Fibroblast of skin of left quadriceps (primary cell): ENCODE measurements at places on chromosomes 5 and 9.

DNA sequence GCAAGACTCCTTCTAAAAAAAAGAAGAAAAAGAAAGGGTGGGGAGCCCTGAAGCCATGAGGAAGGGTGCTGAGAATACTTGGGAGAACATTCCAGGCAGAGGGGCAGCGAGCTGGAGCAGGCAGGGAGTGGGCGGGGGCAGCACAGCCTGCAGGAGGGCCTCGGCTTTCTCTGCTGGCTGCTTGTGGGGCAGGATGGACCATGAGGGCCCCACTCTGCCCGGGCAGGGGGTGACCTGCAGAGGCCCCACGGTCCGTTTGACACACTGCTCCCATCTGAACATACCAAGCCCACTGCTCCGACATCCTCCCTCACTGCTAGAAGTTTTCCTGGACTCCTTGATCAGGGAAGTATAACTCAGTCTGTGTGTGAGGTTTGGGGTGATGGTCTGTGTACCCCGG, 11.7 kb upstream of the NUP214 start:
- no peak for DNase-seq

- no peak for DNase-seq
Observed at GRCh38 chr5:151464101-151464500, 16.7 kb downstream of the SLC36A1 start.

GRCh38 chr9:84937180-84937579, 267.7 kb downstream of the NTRK2 start:
- DNase-seq = no peak

- no peak for DNase-seq
Observed at GRCh38 chr9:88143957-88144625, 5.8 kb upstream of the SPATA31C2 start.

DNA sequence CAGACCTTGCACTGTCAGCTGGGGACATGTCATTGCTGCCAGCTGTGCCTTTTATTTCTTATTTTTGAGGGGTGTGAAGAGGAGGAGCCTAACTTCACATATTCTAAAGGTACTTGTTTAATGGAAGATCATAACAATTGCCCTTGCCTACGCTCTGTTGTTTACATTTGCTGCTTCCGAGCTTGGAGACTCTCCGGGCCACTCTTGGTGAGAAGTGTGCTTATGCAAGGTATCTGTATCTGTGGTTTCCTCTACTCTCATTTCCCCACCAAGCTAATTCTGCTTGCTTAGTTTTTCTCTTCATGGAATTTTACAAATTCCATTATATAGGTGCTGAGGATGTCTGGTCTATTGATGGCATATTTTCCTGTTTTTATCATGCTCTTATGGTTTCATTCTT, 105.3 kb downstream of the RASGRF2 start:
- no peak for DNase-seq

- DNase-seq = no peak
Observed at GRCh38 chr5:36957953-36958537, 81.5 kb downstream of the NIPBL start.

DNA sequence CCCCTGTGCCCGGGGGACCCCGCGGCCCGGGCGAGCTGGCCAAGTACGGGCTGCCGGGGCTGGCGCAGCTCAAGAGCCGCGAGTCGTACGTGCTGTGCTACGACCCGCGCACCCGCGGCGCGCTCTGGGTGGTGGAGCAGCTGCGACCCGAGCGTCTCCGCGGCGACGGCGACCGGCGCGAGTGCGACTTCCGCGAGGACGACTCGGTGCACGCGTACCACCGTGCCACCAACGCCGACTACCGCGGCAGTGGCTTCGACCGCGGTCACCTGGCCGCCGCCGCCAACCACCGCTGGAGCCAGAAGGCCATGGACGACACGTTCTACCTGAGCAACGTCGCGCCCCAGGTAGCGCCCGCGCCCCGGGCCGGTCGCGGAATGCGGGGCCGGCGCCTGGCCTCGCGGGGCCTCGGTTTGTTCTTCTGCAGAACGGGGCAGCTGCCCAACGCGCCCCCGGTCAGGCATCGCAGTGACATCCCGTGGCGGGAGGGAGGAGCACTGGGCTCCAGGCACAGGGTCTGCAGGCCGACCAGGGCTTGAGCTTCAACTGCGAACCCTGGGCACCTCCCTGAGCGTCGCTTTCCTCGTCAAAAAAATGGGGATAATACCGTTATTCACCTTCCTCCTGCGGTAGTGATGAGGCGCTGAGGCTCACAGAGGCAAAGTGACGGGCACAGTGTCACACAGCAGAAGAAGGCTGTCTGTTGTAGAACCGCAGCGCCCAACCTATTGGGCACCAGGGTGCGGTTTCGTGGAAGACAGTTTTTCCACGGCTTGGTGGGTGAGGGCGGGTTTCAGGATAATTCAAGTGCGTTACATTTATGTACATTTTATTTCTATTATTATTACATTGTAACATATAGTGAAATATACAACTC, 777 bp downstream of the ENDOG start:
- DNase-seq = no peak

DNA sequence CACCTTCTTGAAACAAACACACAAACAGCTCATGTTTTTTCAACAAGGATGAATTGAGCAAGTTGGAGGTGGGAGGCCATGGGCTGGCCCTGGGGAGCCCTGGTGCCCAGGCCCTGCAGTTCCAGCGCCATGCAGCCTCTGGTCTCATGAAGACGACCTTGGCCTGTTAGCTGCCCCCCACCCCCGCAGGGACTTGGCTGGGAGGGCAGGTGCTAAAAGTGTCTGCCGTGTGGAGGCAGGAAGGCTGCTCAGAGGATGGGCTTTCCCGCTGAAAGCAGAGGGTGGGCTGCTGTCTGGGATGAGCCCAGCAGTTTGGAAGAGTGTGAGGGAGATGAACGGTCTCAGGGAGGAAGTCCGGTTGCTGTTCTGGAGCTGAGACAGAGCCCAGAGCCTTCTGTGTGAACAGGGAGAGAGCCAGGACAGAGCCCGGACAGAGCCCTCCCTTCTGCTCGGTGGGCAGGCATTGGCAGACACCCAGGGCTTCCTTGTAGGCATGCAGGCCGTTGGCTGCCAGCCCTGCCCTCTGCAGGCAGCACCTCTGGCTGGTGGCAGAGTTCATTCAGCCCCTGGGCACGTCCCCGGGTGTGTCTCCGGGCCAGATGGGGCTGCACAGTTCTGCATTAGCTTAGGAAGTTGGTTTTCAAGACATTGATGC, 18.7 kb downstream of the ROPN1L start:
- no peak for DNase-seq

GRCh38 chr5:118611332-118611945, 376.9 kb downstream of the DTWD2 start:
- no peak for DNase-seq

GRCh38 chr9:136085815-136086212, 9.3 kb downstream of the NACC2 start:
- no peak for DNase-seq

DNA sequence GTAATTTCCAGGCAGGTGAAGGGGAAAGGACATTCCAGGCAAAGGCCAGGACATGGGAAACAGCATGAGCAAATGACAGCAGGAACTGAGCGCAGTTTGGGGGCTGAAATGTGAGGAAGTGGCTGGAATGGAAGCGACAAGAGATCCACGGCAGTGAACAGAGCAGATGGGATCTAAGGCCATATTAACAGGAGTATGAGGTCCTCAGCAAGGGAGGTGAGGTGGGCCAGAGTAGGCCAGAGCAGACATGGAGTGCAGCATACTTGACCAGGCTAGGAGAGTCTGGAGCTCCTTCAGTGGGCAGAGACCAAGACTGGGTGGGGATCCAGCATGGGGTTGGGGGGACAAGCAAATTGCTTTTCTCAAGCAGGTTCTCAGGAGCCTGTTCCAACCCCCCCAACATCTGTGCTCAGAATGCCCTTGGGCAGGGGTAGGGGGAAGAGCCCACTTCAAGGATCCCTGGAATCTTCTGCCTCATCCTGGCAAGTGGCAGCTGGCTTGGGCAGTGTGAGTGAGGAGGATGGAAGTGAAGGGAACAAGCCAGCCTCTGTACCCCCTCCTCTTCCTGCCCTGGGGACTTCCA, 34.5 kb downstream of the DAB2IP start:
- DNase-seq = no peak

GRCh38 chr5:17064241-17064640, 128.2 kb upstream of the MYO10 start:
- no peak for DNase-seq

DNA sequence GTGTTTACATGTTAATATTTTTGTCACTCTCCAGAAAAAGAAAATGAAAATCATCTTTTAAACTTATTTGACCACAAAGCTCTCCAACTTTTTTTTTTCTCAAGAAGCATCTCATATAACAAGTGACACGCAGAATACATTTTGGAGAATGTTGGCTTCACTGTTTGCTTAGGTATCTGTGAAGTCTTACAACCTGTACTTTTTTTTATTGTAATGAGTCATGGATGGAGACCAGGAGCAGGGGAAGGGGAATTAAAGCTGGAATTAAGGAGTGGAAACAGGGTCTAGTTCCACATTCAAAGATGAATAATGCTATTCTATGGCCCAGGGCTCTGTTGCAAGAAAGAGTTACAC, 211.9 kb downstream of the MAN2A1 start:
- no peak for DNase-seq

GRCh38 chr5:52692039-52692438, 95.7 kb upstream of the ITGA1 start:
- peak; percentile 44 for DNase-seq

GRCh38 chr5:139108063-139108824, 89.9 kb downstream of the SIL1 start:
- no peak for DNase-seq

GRCh38 chr5:53178830-53179229, 69.3 kb upstream of the MOCS2 start:
- no peak for DNase-seq

- no peak for DNase-seq
Observed at GRCh38 chr5:55343609-55344008, 35.8 kb downstream of the MTREX start.

DNA sequence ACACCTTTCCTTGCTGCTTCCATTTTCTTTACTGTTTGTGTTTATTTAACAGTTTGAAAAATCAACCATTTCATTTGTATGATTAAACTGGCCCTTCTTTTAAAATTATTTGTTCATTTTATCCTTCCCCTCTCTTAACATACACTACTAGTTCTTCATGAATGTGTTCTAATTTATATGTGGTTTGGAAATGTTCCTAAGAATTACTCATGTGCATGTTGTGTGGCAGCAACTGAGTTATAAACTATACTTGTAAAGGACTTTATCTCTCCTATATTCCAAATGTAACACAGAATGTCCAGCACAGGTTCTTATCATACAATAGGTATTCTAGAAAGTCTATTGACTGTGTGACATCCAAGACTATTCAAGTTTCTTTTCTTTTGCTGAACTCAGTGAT, 358.2 kb upstream of the MEF2C start:
- peak; percentile 64 for DNase-seq

GRCh38 chr9:3863686-3864085, 337.9 kb upstream of the RFX3 start:
- DNase-seq = peak; percentile 15

DNA sequence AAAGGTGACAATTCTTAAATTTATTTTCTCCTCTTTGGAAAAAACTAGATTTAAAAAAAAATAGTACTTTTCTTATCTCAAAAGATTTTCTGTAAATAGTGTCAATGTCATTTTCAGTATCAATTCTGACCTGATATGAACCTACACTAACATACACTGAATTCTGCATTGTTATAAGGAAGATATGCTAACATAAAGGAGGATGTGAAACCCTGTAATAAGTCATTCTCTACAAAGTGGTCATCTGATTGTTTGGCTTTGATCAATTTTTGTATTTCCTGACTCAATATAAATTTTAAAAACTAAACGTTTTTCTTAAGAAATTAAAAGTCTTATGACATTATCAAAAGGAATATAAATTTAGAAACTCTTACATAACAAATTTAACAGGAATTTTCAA, 233.6 kb upstream of the EDIL3 start:
- no peak for DNase-seq

DNA sequence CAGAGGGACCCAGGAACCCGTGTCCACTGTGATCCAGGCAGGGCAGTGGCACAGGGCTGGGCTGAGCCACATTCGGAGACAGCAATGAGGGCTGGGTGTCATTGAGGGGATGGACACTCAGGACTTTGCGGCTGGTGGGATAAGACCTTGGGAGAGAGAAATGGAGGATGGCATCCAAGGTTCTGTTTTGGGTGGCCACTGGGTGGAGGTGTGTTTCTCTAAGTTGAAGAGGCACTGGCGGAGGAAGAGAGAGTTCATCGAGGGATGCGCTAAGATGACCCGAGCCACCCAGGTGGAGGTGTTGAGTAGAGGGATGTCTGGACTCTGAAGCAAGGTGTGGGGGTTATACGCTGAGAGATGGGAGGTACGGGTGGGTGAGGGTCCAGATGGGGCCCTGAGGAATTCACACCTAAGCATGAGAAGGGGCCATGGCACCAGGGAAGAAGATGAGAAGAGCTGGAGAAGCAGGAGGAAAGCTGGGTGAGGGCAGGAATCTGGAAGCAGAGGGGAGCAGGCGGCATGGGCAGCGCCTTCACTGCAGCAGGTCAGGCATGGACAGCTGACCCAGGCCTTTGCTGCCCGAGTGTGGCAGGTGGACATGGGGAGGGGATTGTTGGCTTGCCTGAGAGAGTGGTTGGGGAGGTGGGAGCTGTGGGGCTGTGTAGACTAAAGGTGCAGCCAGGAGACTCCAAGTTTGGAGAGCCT, 2.5 kb upstream of the SLC25A48 start:
- DNase-seq = no peak

- DNase-seq = peak; percentile 85
Observed at GRCh38 chr9:77807281-77807683, 159.2 kb upstream of the GNA14 start.

DNA sequence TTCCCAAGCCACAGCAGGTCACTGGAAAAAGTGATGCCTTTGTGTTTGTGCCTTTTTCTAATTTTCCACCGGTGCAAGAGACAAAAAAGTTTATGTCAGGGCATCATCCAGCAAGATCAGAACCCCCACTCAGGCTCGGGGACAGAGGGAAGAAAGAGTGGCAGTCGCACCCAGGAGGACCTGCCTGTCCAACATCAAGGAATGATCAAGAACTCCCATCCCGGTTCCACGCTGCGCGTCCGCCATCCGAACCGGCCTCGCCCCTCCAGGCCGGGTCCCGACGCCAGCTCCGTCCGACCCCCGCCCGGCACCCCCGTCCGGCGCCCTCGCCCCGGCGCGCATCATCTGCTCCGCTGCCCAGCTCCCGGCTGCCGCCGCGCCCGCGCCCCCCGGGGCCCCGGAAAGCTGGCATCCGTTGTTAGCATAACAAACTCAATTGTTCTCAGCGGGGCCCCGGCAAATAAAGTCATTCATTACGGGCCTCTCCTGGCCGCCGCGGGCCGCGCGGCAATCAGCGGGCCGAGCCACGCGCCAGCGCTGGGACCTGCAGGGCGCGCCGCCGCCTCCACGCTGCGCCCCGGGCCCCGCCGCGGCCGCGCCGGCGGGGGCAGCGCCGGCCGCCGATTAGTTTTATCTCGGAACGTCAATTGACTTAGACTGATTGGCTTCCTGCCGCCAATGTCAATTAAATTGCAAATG, 48.1 kb downstream of the PAX5 start:
- DNase-seq = no peak

GRCh38 chr9:127561491-127562278, 50.4 kb upstream of the STXBP1 start:
- DNase-seq = peak; percentile 97

- no peak for DNase-seq
Observed at GRCh38 chr5:150368526-150368925, 11.0 kb downstream of the TCOF1 start.

GRCh38 chr9:5800969-5801738, 31.8 kb downstream of the ERMP1 start:
- DNase-seq = no peak
